ENCODE measurements at places on chromosomes 7 and 10. TPM values are rescaled to one million over a fixed set of nuclear protein-coding genes. Genes with fewer than 3 reads are reported as not detected.

The ZPBP gene
- total RNA-seq = not detected

- H3K36me3 ChIP-seq = peaks cover 4% of the 10 kb centered on the region
- no peaks in the 10 kb centered on the region for H3K27me3 ChIP-seq
- peaks cover 44% of the 10 kb centered on the region for H3K4me1 ChIP-seq
- peak overlapping the region; percentile 87 for H3K4me3 ChIP-seq
- H3K27ac ChIP-seq = peak overlapping the region; percentile 94
Observed at GRCh38 chr7:6106140-6106904, 75.1 kb downstream of the ANKRD61 start.

GRCh38 chr7:144763291-144763690 is 72.6 kb downstream of the TPK1 start:
- H3K36me3 ChIP-seq = no peaks in the 10 kb centered on the region
- no peak overlapping the region for H3K27ac ChIP-seq
- H3K4me1 ChIP-seq = no peaks in the 10 kb centered on the region
- no peak for DNase-seq
- H3K27me3 ChIP-seq = no peaks in the 10 kb centered on the region

The CDNF gene
- 2.9 TPM for total RNA-seq

- H3K27ac ChIP-seq = no peak overlapping the region
Observed at GRCh38 chr10:122954731-122955050, 664 bp upstream of the C10orf88 start.

DNA sequence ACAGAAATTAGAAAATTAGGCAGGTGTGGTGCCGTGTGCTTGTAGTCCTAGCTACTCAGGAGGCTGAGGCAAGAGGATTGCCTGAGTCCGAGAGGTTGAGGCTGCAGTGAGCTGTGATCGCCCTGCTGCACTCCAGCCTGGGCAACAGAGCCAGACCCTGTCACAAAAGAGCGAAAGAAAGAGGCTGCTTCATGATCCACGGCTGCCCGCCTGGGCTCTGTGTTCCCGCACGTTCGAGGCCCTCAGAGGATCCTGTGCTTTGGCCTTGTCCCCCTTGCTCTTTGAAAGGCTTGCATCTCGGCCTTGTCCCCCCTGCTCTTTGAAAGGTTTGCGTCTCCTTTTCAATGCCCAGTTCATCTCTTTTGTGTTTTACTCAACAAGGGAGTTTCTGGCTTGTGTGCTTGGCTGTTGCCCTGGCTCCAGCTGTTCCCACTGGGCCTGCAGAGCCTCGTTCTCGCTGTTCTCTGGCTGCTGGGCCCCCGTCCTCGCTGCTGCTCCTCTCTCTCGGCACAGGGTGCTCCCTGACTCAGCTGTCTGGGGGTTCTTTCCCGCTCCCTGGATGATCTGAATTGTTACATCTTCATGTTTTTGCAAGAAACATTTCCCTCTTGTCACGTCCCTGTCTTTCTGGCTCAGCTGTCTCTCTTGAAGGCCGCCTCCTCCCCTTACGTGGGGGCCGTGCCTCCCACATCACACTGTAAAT is 45.1 kb upstream of the INPP5A start:
- no peak overlapping the region for H3K4me3 ChIP-seq
- no peaks in the 10 kb centered on the region for H3K4me1 ChIP-seq
- H3K27me3 ChIP-seq = no peaks in the 10 kb centered on the region
- DNase-seq = no peak
- H3K36me3 ChIP-seq = no peaks in the 10 kb centered on the region
- no peak overlapping the region for H3K27ac ChIP-seq

DNA sequence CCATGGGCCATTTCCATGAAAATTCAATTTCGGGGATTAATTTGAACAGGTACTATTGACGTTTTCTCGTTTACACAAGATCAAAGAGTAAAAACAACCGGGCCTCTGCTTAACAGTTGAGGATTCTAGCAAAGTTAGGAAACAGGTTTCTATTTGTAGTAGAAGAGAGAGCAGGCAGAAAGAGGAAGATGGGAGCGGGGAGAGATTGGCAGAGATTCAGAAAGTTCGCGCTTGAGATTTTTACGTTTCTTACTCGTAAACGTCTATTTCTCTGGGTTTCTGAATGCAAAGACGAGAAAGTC is 571 bp upstream of the VWC2 start:
- DNase-seq = no peak
- H3K4me3 ChIP-seq = peak overlapping the region; percentile 79
- peaks cover 70% of the 10 kb centered on the region for H3K27me3 ChIP-seq
- H3K27ac ChIP-seq = no peak overlapping the region

DNA sequence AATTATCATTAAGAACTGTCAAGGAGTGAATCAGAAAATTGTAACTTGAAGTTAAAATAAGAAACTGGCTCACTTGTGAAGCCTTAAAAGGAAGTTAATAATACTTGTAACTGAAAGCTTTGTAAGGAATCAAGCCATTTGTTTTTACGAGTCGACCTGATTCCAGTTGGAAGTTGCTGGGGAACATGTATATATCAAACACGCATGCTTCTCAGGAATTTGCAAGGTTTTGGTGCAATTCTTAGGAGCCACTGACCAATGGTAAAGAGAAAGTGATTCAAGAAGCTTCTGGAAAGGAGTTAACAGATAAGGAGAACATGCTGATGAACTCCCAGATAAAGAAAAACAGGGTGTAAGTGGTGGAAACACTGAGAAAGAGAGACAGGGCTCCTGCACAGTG is 56.4 kb downstream of the ETV1 start:
- H3K4me3 ChIP-seq = no peak overlapping the region
- H3K27ac ChIP-seq = no peak overlapping the region
- H3K36me3 ChIP-seq = no peaks in the 10 kb centered on the region
- DNase-seq = no peak

DNA sequence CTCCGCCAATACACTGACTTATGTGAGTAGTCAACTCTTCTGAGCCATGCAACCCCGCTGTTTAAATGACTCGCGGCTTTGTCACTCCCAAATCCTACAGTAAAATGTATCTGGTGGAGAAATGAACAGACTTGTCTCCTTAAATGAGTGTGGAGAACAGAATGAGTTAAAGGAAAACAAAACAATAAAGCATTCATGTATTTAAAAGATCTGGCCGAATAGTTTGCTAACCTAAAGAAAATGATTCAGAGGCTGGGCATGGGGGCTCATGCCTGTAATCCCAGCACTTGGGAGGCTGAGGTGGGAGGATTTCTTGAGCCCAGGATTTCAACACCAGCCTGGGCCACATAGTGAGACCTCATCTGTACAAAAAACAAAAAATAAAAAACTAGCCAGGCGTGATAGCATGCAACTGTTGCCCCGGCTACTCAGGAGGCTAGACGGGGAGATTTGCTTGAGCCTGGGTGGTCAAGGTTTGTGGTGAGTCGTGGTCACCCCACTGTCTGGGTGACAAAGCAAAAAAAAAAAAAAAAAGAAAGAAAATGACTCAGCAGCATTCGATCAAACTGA is 86.5 kb upstream of the PFKP start:
- peaks cover 2% of the 10 kb centered on the region for H3K27me3 ChIP-seq
- H3K36me3 ChIP-seq = no peaks in the 10 kb centered on the region
- no peak overlapping the region for H3K4me3 ChIP-seq
- no peak for DNase-seq
- H3K4me1 ChIP-seq = peaks cover 2% of the 10 kb centered on the region

The FGFR2 gene
- not detected for total RNA-seq

DNA sequence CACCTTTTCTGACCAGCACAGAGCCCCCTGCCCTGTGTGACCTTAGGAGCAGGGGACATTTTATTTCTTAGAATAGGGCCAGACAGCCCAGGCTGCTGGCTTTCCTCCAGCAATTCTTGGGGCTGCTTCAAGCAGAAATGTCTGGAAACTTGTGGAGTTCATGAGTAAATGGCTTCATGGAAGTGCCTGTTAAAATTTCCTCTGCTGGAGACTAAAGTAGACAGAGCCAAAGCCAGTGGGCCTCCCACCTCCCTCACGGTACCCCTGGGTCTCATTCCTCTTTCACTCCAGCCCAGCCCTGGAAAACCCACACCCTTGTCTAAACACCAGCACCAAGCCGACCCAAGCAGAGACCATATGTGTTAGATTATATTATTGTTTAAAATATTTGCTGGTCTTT is 505.5 kb upstream of the ZMIZ1 start:
- no peaks in the 10 kb centered on the region for H3K27me3 ChIP-seq
- no peak overlapping the region for H3K4me3 ChIP-seq
- H3K27ac ChIP-seq = no peak overlapping the region
- DNase-seq = no peak

The XPNPEP1 gene
- total RNA-seq = 53.0 TPM

GRCh38 chr10:43260117-43260761 is 6.6 kb downstream of the RASGEF1A start:
- H3K27me3 ChIP-seq = peaks cover 5% of the 10 kb centered on the region
- no peak overlapping the region for H3K4me3 ChIP-seq

The INA gene
- total RNA-seq = 0.23 TPM

GRCh38 chr10:101130984-101131961 is at the start of gene TLX1:
TSS of gene TLX1 (plus strand) at chr10:101131300. CDS start at chr10:101131542, 242 bp downstream.
- no peak for DNase-seq
- peaks cover 92% of the 10 kb centered on the region for H3K27me3 ChIP-seq
- H3K4me1 ChIP-seq = peaks cover 33% of the 10 kb centered on the region

The NEUROD6 gene
- total RNA-seq = not detected

GRCh38 chr10:98921316-98921715 is 314.3 kb downstream of the HPSE2 start:
- no peak overlapping the region for H3K27ac ChIP-seq
- DNase-seq = no peak
- H3K4me1 ChIP-seq = no peaks in the 10 kb centered on the region

DNA sequence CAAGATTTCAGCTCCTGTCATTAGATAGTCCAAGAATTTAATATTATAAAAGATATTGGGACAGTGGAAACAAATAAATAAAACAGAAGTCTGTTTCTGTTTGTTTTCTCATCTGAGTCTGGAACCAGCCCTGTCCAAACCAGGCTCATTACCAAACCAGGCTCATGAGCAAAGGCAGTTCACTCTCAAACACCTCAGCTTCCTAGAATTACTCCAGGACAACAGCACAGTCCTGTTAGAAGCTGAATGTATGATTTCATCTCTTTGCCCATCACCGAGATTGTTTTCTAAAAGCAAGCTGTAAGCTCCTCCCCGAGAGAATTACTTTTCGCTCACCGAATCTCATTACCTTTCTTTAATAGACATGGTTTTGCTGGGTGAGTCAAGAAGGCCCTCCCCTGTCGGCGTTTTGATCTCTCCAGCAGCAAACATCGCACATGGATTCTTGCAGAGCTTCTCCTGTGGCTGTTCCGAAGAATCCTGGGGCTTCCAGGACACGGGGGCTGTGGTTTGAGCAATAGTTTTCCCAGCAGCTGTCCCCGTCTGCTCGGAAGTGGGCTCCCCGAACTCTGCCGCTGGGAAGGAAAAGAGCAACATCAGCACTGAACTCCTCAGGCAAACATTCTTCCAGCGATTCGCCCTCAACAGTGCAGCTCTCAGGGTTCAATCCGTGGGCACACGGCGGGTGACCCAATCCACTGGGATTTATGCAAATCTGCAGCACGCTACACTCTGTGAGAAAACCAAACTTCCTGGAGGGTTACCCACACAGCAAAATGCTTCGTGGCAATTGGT is 112.5 kb downstream of the SVIL start:
- DNase-seq = no peak
- no peaks in the 10 kb centered on the region for H3K4me1 ChIP-seq
- no peaks in the 10 kb centered on the region for H3K36me3 ChIP-seq
- H3K27ac ChIP-seq = no peak overlapping the region

DNA sequence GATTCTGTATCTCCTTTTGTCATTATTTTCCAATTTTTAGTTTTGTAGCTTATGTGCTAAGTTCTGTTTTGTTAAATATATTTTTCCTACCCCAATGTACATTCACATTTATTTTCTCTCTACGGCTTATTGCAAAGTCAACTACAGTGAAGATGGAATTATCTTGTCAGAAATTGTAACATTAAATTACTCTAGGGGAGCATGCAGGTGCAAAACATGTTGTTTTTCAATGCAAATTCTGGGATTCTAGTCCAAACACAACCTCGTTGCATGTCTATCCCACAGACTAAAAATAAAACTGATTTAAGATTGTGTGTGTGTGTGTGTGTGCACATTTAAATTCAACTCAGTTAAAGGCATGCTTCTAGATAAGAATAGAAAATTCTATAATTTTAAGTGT is 529.1 kb upstream of the POM121L12 start:
- H3K27me3 ChIP-seq = no peaks in the 10 kb centered on the region
- DNase-seq = no peak
- peaks cover 1% of the 10 kb centered on the region for H3K36me3 ChIP-seq
- H3K4me1 ChIP-seq = no peaks in the 10 kb centered on the region

GRCh38 chr10:117609095-117609795 is 66.7 kb downstream of the EMX2 start:
- H3K36me3 ChIP-seq = no peaks in the 10 kb centered on the region
- no peaks in the 10 kb centered on the region for H3K4me1 ChIP-seq
- peaks cover 12% of the 10 kb centered on the region for H3K27me3 ChIP-seq
- H3K4me3 ChIP-seq = no peak overlapping the region

- H3K4me1 ChIP-seq = no peaks in the 10 kb centered on the region
- no peak for DNase-seq
- no peaks in the 10 kb centered on the region for H3K36me3 ChIP-seq
- no peaks in the 10 kb centered on the region for H3K27me3 ChIP-seq
Observed at GRCh38 chr7:40996233-40996677, 706.6 kb downstream of the INHBA start.

- H3K36me3 ChIP-seq = no peaks in the 10 kb centered on the region
- H3K4me3 ChIP-seq = peak within 1 kb of the TSS; percentile 72
- peak within 1 kb of the TSS; percentile 15 for H3K27ac ChIP-seq
- no peaks in the 10 kb centered on the region for H3K27me3 ChIP-seq
Observed at GRCh38 chr7:45088821-45089340, at the start of gene NACAD. TSS of gene NACAD (minus strand) at chr7:45088969. CDS start at chr7:45088894, 75 bp downstream.

DNA sequence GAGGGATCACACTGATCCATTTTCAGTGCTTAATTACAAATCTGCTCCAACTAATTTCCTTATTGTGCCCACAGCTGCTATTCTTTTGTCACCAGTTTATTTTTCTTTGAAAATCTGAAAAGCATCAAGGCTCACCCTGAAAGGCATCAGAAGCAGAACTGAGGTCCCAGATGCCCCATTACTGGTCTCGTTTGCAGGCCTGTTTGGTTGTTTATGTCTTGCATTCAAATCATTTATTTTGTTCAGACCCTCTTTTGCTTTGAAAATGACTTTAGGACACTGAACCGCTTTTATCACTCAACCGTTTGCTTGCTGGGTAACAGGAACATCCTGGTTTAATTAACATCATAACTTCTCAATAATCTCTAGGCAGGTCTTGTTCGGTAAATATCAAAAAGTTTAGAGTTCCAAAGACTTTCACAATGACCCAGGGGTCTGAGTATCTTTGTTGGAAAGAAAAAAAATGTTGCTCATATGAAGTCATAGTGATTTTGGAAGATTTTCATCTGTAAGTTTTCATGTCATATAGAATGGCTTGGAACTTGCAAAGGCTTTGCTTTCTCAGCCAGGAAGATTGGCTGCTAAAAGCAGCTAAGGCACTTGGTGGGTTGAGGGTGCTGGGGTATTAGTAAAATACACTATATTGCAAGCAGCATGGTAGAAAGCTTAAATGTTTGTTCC is 398.3 kb upstream of the NPVF start:
- no peaks in the 10 kb centered on the region for H3K4me1 ChIP-seq
- no peak for DNase-seq
- H3K36me3 ChIP-seq = peaks cover 3% of the 10 kb centered on the region

GRCh38 chr7:2131341-2131740 is 101.4 kb downstream of the MAD1L1 start:
- H3K36me3 ChIP-seq = peaks cover 1% of the 10 kb centered on the region
- H3K4me1 ChIP-seq = no peaks in the 10 kb centered on the region
- DNase-seq = no peak

Measured in activated T-cell treated with anti-CD3 and anti-CD28 coated beads, Interleukin-2, amount 50 U/mL, for 72 hours (primary cell).